B cell (primary cell): ENCODE measurements at places on chromosomes 3 and 15.
A peak's percentile ranks its signal among the peaks of the same experiment; 100 is the strongest.

DNA sequence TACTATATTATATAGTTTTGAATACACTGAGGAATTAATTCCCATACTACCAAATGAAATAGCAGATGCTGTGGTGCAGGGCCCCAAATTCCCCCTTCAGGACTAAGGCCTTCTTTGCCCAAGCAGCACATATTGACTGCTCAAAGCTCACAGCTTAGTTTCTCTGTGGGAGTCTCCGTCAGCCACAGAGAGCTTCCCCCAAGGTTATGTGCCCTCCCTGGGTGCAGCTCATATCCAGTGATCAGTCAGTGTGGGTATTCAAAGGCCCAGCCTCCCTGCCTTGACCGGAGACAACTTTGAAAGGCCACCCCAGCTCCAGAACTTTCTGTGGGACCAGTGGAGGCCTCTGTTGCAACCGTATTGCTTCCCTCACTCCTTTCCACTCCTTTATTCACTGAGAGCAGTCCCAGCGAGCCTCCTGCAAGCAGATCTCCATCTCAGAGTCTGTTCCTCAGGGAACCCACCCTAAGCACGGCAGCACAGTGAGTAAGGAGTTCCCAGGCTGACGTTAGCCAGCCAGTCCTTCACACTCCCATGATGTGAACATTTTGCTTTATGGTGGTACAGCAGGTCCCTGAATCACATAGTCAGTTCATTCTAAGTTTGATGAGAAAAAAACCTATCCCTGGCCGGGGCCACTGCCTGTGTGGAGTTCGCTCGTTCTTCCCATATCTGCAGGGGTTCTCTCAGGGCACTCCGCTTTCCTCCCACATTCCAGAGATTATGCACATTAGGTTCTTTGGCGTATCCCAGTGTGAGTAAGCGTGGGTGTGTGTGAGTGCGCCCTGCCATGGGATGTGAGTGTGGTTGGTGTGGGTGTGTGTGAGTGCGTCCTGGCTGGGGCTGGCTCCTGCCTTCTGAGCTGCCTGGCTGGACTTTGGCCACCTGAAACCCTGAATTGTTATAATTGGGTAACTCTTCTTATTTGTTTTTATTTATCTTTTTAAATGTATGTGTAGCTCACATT lies 64.4 kb upstream of the PPARG start:
- no peak for DNase-seq

DNA sequence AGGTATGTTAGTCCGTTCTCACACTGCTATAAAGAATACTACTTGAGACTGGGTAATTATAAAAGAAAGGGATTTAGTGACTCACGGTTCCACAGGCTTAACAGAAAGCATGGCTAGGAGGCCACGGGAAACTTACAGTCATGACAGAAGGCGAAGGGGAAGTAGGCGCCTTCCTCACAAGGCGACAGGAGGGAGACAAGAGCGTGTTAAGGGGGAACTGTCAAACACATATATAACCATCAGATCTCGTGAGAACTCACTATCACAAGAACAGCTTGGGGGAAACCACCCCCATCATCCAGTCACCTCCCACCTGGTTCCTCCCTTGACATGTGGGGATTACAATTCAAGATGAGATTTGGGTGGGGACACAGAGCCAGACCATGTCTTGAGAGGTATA lies 30.4 kb downstream of the SPRED1 start:
- DNase-seq = no peak

DNA sequence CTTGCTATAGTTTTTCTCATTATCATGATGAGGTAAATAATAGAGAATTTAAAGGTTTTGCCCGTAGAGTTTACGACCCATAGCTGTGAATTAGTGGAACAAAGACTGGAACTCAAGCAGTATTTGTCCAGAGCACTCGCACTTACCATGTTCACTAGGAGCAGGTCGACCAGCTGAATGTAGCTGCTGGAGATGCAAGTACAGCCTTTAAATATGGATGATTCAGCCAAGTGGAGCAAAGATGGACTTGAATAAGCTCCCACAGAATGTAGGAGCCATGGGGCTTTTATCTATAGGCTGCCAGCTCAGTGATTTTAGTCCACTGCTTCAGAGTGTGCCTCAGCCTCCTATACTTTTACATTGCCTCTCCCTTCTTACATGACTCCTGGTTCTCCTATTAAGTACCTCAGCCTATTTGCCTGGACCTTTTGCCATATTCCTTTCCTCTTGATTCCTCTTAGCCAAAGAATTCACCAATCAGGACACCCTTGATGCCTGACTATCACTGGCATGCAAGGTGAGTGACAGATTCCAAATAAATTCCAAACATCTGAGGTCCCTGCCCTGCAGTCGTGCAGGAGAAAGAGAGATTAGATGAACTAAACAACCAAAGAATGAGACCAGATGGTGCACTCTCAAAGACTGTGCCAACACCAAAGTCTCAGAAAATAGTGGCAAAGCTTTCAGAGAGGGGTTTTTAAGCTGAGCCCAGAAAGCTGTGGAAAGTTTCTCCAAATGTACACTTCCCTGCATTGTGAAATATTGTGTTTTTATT lies 3.9 kb downstream of the MKRN3 start:
- no peak for DNase-seq

DNA sequence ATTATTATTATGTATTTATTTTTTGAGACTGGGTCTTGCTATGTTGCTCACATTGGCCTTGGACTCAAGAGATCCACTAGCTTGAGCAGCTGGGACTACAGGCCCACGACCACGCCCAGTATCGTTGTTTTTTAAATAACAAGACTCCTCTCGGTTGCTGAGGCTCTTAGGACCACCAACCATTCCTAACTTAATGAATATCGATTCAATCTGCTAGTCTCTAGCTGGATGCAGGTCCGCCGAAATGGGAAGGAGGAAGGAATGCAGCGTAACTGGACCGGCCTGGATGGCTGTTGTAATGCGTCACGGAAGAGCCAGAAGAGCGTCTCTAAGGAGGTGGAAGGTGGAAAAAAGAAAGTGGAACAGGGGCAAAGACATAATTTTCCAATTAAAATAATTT lies 1.7 kb downstream of the ANXA2 start:
- no peak for DNase-seq

GRCh38 chr3:43098761-43099160 lies 7.1 kb downstream of the POMGNT2 start:
- no peak for DNase-seq

GRCh38 chr3:72187131-72187530 lies 402.2 kb upstream of the PROK2 start:
- DNase-seq = peak; percentile 45

DNA sequence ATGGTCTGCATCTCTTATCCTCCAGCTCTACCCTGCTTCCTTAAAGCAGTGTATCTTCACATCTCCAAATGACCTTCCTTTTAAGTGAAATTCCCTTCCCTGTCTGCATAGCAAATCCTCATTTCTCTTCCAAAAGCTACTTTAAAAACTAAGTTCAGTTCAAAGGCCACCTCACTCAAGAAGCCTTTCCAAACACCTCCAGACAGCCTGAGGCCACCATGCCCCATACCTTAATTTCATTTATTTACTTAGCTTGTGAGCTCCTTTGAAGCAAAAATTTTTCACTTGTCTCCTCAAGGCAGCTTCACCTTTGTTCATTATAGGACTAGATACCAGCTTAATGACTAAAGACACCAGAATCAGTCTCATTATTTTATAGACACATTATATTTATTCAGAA lies 39.4 kb downstream of the PIGB start:
- DNase-seq = no peak

GRCh38 chr15:71116366-71116765 lies 1.1 kb downstream of the THSD4 start:
- no peak for DNase-seq

GRCh38 chr3:10548992-10549391 lies 43.6 kb upstream of the ATP2B2 start:
- no peak for DNase-seq

- no peak for DNase-seq
These were observed 82.6 kb upstream of the ARHGEF3 start for GRCh38 chr3:56884387-56884786.

DNA sequence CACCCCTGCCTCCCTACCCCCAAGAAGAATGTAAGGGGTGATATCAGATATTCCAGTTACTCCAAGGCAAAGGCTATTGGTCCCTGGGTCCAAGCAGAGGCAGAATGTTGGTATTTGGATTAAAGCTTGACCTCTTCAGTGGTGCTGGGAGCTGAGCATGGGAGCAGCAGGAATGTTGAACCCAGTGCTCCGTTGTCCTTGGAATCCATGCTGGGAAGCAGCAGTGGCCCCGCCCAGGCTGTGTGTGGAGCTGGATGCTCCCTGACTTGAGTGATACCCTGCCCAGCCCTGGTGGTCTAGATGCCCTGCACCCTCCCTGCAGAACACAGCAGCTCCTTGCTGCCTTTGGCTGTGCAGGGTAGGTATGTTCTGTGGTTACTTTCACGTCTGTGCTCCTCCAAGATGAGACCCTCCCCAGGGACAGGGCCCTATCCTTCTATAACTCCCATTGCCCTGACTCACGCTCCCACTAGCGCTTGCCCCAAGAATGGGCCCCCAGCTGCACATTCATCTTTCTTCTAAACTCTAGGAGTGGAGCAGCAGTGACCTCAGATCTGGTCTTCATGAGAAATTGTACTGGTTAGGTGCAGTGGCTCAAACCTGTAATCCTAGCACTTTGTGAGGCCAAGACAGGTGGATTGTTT lies 35.1 kb downstream of the UMPS start:
- DNase-seq = no peak

DNA sequence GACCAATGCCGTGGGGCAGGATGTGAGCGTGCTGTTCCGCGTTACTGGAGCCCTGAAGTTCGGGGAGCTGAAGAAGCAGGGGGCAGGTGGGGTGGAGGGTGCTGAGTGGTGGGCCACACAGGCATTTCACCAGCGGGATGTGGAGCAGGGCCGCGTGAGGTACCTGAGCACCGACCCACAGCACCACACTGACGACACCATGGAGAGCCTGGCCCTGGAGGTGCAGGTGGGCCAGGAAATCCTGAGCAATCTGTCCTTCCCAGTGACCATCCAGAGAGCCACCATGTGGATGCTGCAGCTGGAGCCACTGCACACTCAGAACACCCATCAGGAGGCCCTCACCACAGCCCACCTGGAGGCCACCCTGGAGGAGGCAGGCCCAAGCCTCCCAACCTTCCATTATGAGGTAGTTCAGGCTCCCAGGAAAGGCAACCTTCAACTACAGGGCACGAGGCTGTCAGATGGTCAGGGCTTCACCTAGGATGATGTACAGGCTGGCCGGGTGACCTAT lies 179.6 kb downstream of the TBC1D2B start:
- DNase-seq = no peak

DNA sequence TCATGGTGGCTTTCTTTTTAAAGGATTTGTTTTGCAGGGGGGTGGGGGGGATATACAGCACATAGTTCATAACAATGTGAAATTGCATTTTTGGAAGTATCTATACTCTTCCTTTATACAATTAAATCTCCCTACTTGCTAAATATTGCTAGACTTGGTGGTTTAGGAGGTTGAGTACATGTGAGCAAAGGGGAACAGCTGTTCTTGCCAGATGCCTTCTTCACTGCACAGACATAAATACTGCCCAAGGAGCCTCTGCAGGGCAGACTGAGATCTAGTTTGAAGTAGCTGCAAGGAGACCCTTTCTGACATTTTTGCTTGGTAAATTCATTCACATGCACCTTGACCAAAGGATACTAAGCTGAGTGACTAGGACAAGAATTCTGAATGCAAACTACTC lies 228.6 kb upstream of the IL12A start:
- DNase-seq = no peak

DNA sequence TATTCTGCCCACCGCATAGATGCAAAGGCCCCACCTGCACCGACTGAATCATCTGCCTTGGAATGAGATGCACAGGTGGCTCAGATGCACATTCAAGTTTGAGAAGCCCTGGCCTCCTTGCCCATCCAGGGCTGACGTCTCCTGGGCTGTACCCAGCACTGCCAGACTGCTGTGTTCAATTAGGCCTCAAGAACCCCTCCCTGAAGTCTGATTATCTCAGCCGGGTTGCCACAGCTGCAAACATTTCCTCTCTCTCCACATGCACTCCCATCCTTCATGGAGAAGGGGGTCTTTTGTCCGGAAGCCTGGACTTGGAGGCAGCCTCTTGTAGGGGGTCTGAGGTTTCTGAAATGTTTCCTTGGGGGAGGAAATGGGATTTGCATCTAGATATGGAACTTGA lies 459.4 kb upstream of the PROK2 start:
- DNase-seq = no peak

GRCh38 chr3:104907507-104907906 lies 459.2 kb upstream of the ALCAM start:
- DNase-seq = no peak

DNA sequence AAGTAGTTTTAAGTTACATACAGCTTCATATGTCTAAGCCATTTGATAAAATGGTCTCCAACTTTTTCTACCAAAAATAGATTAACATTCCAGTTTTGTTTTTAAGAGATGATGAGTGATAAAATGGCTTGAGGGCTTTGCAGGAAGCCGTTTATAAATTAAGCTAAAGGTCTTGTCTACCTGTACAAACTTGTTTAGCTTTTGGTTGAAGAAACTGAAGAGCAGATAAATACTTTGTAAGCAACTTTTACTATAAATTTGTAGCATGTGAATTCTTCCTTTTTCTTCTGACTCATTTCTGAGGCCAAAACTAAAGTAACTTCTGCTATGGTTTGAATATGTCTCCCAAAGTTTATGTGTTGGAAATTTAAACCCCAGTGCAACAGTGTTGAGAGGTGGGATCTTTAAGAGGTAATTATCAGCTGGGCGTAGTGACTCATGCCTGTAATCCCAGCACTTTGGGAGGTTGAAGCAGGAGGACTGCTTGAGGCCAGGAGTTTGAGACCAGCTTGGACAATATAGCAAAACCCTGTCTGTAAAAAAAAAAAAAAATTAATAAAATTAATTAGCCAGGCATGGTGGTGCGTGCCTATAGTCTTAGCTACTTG lies 8.2 kb upstream of the NEDD4 start:
- no peak for DNase-seq

- DNase-seq = no peak
These were observed 167.4 kb downstream of the GAP43 start for GRCh38 chr3:115790759-115791158.
